ENCODE measurements at places on chromosomes 1 and 21.

DNA sequence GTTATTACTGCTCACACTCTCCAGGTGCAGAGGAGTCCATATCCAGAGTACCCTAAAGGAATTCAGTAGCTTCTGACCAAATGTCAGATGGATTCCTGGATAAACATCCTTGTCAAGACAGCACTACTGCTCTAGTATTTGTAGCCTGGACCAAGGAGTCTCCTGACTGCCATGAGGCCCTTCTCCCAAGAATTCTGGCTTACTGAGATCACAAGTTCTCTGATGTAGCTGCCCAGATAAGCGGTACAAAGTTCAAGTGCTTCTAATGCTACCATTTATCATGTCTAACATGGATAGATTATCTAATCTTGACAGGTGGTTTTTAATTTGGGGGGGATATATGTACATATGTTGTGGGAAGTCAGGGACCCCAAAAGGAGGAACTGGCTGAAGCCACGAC is 196.6 kb upstream of the HMCN1 start:
- DNase-seq, result no peak

GRCh38 chr1:36320291-36320761 is 3.1 kb downstream of the EVA1B start:
- DNase-seq, result no peak

GRCh38 chr1:168473126-168473525 is 70.7 kb downstream of the XCL2 start:
- DNase-seq, result no peak

DNA sequence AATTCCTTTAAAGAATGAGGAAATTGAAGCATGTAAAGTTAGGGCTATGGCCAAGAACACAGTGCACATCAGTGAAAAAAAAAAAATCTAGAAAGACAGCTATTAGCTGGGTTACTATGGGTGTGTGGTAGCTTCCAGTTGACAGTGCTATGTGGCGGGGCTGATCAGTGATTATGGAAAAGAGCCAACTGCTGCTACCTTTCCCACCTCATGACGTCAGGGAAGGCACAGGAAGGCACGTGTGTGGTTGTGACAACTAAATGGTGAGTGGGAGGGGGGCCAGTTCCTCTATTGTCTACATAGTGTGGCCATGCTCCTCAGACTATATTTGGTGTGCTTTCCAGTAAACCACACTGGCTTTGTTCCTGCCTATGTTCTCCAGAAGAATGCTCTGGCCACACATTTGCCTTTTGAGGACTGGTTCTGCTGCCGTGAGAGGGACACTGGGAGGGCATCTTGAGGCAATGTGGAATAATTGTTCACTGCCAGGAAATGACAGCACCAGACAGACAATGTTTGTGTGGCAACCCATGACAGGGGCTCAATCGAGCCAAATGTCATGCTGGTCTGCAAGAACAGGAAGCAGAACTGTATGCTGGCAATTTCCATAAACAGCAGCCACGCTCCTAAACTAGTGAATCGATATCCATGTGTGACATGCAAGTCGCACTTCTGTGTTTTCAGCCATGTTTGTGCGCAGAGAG is 3.0 kb upstream of the SDE2 start:
- no peak for DNase-seq

DNA sequence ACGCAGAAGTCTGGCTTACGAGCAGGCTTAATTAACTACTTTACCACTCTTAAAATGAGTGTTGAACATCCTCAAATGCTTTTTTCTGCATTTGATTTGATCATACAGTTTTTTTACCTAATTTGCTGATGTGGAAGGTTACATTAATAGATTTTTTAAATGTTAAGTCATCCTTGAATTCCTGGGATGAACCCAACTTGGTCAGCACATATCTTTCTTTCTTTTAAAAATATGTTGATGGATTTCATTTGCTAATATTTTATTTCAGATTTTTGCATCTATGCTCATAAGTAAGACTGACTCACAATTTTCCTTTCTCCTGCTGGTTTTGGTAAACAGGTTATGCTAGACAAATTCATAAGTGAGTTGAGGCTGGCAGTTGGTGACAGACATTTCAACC is 82.9 kb downstream of the LHX4 start:
- no peak for DNase-seq

- DNase-seq, result no peak
These were observed 1.8 kb downstream of the SFT2D2 start for GRCh38 chr1:168227620-168228019.

DNA sequence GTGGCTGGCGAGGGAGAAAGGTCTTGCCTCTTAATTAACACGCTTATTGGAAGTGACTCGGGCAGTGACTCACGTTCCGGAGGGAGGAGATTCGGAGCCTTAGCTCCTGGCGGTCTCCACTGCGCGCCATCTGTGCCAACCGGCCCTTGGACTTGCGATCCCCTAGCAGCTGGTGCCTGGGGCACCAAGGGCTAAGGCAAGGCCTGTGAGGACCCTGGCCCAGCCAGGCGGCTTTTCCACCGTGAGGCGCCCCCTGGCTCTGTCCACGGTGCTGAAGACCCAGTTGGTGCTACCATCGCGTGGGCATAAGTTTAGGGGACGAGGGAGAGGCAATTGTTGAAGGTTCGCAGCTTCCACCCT is 1.3 kb upstream of the SYT6 start:
- DNase-seq, result no peak

DNA sequence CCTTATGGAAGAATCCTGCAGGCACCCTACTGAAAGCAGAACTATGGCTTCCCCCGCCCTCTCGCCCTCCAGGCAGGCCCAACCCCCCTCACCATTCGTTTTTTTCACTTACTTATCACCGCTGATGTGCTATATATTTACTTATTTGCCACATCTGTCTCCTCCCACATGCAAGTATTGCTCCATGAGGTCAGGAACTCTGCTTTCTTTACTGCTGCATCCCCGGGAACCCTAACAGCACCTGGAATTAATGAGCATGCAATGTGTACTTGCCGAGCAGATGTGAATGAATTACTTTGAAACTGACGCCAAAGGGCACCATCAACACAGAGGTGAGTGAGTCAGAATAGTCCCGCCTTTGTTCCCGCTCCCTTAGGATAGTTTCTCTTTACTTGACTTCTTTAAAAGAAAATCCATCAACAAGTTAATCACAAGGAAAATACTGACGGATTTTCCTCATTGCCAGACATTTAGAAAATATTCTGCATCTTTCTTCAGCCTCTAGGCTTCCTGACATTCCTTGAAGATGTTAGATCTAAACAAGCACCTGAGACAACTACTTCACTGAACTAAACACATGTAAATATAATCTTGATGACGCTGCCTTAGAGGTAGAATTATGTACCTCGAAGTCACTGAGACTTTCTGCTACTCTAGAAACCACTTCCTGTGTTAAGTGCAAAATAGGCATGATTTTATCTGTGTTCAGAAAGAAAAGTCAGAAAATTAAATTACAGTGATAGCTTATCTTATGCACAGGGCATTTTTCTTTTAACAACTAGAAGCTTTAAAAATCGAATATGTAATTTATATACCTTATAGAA is 17.5 kb upstream of the RAB4A start:
- no peak for DNase-seq

- peak; percentile 9 for DNase-seq
These were observed 14.0 kb upstream of the DISC1 start for GRCh38 chr1:231612393-231613089.

- DNase-seq, result no peak
These were observed 20.4 kb downstream of the USP33 start for GRCh38 chr1:77739235-77739634.

DNA sequence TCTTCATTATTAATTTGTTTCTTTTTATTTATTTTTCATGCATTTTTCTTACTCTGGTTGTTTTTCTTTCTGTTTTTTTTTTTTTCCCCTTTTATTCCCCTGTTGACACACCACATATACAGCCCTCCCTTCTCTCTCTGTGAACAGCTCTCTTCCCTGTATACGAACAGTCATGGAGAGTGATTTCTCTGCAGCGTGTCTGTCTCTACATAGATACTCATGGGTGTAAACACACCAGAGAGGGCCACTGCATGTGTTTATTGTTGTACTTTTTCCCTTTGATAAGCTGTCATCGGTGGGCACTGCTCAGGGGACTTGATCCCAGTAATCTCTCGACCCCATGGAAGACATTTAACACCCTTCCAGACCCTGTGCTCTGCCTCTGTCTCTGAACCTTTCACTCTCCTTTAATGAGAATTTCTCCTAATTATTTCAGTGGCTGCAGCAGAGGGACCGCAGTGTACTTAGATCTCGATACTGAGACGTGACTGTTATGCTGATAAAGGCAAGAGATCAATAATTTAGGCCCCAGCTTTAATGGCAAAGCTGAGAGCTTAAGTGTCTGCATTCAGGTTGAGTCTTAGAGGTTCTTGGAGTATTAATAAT is 113.1 kb downstream of the PBX1 start:
- DNase-seq, result no peak

- no peak for DNase-seq
These were observed 8.0 kb upstream of the OXCT2 start for GRCh38 chr1:39779137-39779536.

GRCh38 chr1:5935026-5935425 is 57.2 kb downstream of the NPHP4 start:
- no peak for DNase-seq

Measured in activated CD4-positive, CD25-positive, alpha-beta regulatory T cell (primary cell).